ENCODE measurements at places on chromosomes 6 and 20.

DNA sequence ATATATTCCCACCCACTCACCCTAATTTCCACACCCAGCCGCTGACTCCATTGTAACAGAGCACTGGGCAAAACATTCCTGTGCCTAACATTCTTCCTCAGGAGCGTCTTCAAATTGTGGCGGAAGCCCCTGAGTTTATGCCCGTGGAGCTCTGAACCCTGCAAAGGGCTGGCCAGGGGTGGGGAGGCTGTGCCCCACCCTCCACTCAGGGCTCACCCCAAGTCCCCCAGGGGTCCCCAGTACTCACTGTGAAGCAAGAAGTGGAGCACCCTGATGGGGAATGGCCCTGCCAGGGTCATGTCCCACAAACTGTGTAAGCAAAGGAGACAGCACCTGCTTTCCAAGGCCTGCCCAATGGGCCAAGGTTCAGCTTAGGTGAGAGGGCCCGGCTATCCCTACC is 303.2 kb downstream of the PREX1 start:
- DNase-seq, result no peak

GRCh38 chr6:96939007-96939805 is 14.7 kb downstream of the KLHL32 start:
- DNase-seq, result no peak

- no peak for DNase-seq
Observed at GRCh38 chr6:112018619-112019416, 35.1 kb upstream of the CCN6 start.

DNA sequence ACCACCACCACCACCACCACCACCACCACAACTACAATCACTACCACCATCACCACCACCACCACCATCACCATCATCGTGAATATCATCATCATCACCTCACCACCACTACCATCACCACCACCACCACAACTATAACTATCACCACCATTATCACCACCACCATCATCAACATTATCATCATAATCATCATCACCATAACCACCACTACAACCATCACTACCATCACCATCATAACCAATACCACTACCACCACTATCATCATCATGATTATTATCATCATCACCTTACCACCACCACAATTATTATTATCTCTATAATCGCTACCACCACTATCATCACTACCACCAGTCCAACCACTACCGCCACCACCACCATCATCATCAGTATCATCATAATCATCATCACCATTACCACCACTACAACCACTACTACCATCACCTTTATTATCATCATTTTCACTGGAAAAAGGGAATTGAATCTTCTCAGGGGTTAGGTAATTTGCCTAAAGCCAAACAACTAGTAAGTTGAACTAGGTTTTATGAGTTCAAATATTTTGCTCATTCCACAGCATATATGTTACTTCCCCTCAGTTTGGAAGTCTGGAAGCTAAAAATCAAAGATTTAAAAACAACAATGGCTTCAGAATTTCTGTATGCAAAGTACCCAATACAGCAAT is 8.3 kb downstream of the RIPOR2 start:
- no peak for DNase-seq

- no peak for DNase-seq
Observed at GRCh38 chr6:4522453-4522852, 253.8 kb upstream of the CDYL start.

GRCh38 chr6:84769306-84769705 is 4.9 kb upstream of the TBX18 start:
- DNase-seq, result no peak

GRCh38 chr6:156311291-156311690 is 465.9 kb upstream of the ARID1B start:
- no peak for DNase-seq

GRCh38 chr20:58901488-58902402 is 49.2 kb downstream of the GNAS start:
- no peak for DNase-seq

DNA sequence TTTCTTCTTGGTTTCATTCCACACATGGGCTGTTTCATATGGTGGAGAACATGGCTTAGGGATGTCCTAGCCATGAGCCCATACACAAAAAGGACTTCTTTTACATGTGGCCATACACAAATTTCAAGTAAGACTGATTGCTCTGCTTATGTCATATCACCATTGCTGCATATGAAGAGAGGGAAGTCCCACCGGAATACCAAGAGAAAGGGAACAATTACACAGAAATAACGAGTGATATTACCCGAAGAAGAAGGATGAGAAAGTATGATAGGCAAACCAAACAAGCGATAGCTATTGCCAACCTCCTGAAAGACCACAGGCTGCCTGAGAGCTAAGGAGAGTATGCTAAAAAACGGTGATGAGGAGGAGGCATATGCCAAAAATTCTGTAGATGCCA is 70.5 kb upstream of the TNFRSF21 start:
- no peak for DNase-seq

DNA sequence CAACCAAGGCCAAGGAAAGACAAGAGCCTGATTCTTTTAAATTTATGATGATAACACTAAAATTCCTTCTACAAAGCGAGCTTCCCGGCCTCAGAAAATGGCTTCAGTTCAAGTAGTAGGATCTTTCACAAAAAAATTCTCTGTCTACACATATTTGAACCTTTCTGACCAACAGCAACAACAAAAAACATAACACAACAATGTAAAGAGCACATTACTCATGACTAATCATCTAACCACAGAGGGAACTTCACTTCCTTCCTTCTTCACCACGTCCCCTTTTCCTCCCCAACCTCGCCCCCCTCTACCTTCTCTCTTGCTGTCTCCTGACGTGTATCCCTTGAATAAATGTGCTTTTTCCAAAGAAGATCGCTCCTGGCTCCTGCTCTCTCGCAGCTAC is 228.2 kb downstream of the MYLK4 start:
- no peak for DNase-seq

GRCh38 chr20:45095805-45096238 is 5.1 kb downstream of the KCNS1 start:
- DNase-seq, result no peak

GRCh38 chr20:32761831-32762753 is at the start of gene DNMT3B:
TSS of gene DNMT3B (plus strand) at chr20:32762385. CDS start at chr20:32780324, 17,939 bp downstream.
- DNase-seq, result peak; percentile 55

DNA sequence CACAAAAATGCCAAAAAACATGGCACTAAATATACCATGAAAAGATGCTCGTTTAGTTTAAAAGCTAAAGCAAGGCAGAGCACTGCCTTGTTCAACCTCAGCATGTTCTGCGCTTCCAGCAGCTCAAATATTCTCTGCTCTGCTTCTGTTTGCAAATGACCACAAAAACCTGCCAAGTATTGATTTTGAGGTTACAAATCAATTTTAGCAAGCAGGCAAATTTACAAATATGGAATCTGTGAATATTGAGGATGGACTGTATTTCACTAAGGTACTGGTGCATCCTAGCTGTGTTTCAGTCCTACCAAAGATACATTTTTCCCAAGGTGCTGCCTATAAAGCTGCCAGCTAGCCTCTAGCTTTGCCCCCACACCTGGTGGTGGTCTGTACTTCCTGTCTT is 449.9 kb downstream of the PREX1 start:
- DNase-seq, result no peak

DNA sequence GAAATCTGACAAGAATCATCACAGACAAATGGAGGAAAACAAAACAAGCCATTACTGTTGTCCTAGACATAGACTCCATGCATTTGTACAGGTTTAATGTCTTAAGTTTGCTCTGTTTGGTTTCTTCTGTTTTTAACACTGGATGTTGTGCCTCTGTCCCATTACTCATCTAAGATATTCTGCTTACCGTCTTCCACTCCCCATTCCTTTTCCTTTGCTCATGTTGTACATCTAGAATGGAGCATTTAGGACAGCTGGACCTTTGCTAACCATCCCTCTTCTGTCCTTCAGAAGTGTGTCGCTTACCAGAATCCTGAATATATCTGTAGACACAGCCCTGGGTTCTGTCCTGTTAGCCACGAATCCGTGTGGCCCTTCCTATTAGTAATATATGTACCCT is 35.2 kb downstream of the RAB22A start:
- no peak for DNase-seq

- DNase-seq, result no peak
Observed at GRCh38 chr20:50585678-50586077, 75.5 kb downstream of the PTPN1 start.

DNA sequence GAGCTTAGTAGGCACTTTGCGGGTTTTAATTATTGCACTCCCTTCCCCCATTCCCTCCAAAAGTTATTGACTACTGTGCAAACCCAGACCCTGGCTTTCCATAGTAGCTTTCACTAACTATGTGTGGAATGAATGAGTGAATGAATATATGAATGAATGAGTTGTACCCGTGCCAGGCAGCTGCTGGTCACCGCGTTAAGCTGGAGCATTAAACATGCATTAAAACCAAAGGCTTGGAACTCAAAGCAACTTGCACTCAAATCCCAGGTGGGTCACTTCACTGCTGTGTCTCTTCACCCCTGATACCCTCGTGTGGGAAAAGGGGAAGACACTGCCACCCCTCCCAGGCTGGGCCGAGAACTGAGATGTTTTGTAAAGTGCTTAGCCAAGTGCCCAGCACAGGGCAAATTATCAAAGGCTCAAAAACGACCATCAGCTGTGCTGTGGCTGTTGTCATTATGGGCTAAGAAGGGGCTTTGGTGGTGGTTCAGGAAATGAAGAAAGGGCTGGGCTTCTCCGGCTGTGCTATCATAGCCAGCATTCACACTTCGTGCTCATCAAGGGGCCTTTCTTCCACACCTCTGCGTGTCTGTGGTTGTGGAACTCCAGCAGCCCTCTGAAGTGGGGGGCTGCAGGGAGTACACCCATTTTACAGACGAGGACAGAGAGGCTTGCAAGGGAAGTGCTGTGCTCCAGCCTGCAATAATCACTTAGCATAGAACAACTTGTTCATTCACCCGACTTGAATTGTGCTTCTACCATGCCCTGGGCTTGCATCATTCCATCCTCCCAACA is 60.2 kb upstream of the STX16 start:
- no peak for DNase-seq

- DNase-seq, result no peak
Observed at GRCh38 chr6:68572525-68572924, 62.6 kb upstream of the ADGRB3 start.

GRCh38 chr6:107129370-107129925 is 14.1 kb upstream of the BEND3 start:
- no peak for DNase-seq

DNA sequence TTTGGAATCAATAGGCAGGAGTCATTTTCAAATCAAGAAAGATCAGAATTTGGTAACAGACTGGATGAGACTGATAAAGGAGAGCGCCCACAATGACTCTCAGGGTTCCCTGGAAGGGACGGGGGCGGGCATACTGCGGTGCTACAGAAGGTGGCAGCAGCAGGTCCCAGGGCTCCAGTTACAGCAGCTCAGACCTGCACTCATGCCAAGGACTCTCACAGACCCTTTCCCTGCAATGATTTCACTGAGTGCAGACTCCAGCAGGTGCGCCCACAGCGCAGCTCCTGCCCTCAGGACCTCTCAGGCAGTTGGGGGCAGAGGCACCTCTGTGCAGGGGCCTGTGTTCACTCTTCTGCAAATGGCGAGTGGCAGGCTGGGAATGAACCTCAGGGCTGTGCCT is 359.8 kb downstream of the ZFAND3 start:
- DNase-seq, result no peak

- no peak for DNase-seq
Observed at GRCh38 chr6:108771421-108771820, 76.8 kb upstream of the ARMC2 start.

GRCh38 chr20:23612396-23612795 is 6.7 kb upstream of the CST9 start:
- no peak for DNase-seq

DNA sequence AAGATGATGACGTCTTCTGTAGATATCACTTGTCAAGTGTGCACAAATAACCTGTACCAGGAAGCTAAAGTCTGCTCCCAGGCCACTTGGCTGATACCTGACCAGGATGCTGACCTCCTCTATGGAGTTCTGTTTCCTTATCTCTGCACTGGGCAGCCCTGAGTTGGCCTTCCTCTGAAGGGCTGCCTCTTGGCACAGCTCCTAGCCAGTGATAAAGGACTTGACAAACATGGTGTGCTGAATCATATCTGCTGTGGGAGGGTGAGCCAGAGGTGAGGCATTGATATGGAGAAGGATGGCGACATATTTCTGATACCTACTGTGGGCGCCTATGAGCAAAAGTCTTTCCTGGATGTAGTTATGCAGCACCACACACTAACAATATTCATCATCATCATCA is 32.8 kb upstream of the FOXA2 start:
- no peak for DNase-seq

DNA sequence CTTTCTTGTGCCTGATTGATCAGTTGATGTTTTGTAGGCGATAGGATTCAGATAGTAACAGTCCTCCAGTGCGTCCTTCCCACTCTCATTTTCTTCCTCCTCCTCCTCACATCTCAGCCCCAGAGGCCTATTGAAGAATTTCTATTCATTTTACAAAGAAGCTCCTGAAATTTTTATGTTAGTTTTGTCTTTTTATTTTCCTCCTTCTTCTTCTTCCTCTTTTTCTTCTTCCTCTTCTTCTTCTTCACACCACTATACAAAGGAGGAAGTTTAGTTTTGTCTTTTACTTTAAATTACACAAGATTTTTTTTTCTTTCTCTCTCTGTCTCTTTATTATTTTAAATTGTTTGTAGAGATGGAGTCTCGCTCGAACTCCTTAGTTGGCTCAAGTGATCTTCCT is 19.1 kb downstream of the BTN2A1 start:
- no peak for DNase-seq

Measured in nucleus accumbens (tissue), 56 donors.